ENCODE measurements at places on chromosomes 16 and 17.

DNA sequence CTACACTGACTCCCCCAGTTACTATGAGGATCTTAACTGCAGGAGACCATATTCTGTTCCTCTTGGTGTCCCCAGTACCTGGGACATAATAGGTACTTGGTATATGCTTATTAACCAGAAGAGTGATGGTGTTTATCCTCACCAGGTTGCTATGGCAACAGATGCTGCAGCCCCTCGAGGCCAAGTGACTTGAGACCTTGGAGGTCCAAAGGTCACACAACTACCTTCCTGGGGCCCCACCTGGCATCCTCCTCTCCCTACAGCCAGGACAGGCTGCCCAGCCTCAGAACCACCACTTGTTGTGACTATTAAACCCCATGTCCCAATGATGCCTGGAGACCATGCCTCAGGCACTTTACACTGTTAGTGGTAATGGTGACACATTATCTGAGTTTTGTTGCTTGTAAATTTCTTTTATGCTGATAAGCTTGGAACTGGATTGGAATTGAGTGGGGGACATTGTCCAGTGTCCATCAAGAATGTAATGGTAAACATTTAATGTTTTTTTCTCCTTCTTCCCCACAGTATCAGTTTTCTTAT lies 189.4 kb downstream of the CCDC182 start:
- DNase-seq = no peak

- no peak for DNase-seq
These were observed 16.2 kb downstream of the SNN start for GRCh38 chr16:11684231-11685025.

DNA sequence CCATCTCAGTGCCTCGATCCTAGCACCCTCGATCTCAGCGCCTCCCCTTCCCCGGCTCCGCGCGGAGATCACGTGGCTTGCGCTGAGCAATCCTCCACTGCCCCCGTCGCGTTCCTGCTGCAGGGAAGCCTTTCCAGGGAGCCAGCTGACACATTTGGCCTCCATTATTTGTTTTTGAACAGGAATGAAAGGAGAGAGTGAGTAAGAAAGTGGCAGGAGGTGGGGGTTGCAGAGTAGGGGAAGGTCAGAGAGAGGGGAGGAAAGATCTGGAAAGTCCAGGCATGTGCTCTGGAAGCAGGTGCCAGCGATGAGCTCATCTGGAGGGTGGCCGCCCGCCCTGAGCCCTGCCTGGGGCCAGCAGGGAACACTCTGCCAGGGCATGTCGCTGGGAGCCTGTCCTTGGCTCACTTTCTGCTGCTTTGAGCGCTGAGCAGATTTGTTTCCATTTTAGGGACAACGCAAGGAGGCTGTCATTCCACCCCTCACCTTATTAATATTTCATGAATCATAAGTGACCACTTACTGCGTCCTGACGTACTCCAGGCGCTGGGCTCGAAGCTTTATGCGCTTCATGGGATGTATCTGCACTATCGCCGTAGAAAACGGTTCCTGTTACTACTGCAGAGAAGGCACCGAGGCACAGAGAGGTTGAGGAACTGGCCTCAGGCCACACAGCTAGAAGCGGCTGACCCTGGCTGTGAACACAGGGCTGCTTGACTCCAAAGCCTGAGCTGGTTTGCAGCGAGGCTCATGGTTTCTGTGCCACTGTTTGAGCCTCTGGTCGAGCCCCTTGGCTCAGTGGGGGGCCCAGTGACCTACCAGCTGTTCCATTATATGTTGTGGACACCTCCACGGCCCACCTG lies 283.1 kb downstream of the SEC14L1 start:
- no peak for DNase-seq

DNA sequence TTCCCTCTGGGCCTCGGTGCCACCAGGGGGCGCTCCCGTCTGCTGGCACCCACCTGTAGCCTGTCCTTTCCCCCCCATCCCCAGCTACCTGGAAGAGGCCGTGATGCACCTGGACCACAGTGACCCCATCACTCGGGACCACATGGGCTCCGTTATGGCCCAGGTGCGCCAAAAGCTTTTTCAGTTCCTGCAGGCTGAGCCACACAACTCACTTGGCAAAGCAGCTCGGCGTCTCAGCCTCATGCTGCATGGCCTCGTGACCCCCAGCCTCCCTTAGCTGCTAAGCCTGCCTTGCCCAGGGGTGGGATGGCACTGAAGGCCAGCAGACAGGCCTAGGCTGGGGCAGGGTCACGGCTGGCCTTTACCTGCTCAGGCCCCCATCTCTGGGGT lies 818 bp upstream of the NRN1L start:
- DNase-seq = peak; percentile 71

- no peak for DNase-seq
These were observed 32.8 kb downstream of the AKAP1 start for GRCh38 chr17:57117798-57118197.

DNA sequence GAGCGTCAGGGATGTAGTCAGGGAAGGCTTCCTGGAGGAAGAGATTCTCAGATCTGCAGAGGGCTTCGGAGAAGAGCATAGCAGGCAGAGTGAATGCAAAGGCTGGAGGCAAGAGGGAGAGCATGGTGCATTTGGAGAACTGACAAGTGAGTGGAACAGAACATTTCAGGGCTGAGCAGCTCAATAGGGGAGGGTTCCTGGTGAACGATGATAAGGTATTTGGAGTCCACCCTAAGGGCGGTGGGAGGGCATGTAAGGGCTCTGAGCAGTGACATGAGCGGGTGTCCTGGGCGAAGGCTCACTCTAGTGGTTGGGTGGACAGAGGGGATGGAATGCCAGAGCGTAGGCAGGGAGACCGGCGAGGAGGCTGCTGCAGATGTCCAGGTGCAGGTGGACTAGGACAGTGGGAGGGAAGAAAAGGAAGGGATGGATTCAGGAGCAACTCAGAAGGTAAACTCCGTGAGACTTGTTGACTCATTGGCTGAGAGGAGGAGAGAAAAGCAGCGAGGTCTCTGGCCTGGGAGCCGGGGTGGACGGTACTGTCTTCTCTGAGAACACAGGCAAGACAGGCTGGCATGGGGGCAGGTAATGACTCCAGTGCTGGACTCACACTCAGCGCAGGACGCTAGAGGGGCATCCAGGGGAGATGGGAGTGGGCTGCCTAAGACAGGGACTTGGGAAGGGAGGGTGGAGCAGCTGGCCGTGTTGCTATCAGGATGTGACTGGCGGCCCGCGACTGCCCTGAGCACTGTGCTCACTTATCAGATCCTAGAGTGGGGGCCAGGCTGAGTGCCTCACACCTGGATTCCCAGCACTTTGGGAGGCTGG lies 1.4 kb upstream of the PITPNA start:
- no peak for DNase-seq

GRCh38 chr17:33234930-33235685 lies 58.0 kb downstream of the ASIC2 start:
- no peak for DNase-seq

DNA sequence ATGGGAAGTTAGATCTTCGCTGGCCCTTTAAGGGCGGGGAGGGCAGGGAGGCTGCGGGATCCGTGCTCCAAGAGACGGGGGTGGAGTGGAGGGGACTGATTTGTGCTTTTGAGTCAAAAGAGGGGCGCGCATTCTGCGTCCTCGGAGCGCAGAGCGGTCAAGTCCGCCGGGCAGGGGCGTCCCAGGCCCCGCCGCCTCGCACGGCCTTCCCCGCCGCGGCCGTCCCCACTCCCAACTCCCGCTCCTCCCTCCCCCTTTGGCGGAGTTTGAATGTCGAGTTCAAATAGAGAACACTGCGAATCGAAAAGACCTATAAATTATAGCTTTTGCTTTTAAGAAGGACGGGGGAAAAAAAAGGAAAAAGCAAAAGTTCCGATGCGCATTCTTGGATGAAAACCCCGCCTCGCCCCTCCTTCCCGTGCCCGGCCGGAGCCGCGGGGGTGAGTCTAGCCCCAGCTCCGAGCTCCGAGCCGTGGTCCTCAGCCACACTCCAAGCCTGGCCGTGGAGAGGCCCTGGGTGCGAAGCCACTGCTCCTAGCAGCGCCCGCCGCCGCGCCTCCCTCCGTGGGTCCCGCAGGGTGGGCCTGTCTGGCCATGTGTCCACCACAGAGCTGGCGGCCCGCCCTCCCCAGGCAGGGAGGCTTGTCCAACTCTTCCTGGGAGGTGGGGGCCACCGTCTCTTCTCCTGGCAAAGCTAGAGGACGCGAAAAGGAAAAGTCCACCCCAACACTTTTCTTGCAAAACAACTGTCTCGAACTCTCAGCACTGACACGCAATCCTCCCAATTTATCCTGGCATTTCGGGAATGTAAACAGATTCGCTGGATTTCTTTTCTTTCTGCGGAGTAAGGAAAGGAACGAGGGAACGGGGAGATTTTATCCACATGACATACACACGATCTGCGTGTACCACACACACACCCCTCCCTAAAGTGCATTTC lies 3.6 kb downstream of the CBX8 start:
- no peak for DNase-seq

GRCh38 chr16:21990381-21990944 lies 10.5 kb downstream of the PDZD9 start:
- DNase-seq = no peak

DNA sequence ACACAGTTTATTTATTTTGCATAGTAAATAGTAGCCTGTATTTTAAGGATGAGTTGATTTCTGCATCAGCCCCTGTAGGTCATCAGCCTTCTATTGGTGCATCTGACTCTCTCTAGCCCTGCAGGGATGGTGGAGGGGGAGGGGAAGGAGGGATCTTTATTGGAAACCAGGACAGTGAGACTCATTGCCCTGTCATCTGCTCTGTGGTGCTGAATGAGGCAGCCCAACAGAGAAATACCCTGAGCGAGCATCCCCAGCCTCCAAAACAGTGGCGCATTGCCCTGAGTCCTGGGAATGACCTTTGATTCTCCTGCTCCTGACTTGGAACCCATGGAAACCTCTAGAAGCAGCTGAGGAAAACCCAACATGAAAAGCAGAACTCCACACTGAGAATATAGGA lies 45.5 kb upstream of the STH start:
- DNase-seq = no peak

DNA sequence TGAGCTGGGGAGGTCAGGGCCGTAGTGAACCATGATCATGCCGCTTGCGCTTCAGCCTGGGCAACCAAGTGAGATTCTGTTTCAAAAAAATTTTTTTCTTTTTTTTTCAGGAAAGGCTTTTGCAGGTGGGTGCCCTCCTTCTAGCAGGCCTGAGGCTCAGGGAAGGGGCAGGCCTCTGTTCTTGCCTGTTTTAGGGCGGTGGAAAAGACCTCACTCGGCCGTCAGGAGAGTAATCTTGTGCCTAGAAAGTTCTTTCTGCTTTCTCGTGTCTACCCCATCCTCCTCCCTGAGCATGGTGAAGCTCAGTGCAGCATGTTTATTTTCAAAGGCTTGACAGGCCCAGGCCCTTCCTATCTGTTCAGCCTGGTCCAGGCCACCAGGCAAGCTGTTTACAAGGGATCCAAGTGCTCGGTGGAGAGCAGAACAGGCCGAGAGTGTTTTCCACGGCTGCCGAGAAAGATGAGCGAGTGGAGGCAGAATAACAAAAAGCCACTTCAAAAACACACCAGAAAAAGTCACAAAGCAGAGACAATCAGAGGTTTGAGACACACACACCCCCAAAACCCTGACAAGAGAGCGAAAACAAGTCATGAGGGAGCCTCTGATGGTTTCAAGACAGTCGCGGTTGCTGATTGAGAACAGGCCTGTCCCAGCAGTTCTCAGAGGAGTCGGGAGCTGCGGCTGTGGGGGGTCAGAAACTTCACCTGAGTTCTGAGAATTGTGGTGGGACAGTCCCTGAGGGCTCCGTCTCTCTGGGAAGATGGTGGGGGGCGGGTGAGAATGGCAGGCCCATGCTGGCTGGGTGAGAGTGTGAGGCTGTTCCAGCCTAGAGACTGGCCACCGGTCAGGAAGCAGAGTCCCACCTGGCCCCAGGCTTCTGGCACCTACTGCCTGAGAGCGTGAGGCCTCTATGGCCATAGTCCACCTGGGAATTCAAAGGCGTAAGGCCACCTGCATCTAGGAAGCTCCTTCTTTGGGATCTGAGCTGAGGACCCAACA lies 37.5 kb upstream of the CCR7 start:
- DNase-seq = no peak

- DNase-seq = no peak
These were observed 106.2 kb downstream of the XYLT1 start for GRCh38 chr16:17364319-17365210.

DNA sequence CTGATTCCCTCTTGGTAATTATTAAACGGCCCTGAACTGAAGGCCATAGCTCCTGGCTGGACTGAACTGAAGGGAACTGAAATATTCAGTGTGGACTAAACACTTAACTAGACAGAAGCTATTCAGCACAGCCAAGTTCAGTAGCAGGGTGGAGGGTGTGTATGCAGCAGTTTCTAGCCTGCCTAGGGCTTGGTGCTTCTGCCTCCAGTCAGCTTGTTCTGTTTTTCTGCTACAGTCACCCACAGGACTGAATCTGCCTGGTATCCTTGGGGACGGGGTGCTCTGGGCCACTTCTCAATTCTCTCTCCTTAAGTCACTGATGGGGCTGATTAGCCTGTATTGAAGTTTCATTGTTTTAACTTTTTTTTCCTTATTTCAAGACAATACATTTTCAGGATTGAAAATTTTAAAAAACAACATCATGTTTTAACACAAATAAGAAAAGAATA lies 77.1 kb downstream of the WWP2 start:
- no peak for DNase-seq

DNA sequence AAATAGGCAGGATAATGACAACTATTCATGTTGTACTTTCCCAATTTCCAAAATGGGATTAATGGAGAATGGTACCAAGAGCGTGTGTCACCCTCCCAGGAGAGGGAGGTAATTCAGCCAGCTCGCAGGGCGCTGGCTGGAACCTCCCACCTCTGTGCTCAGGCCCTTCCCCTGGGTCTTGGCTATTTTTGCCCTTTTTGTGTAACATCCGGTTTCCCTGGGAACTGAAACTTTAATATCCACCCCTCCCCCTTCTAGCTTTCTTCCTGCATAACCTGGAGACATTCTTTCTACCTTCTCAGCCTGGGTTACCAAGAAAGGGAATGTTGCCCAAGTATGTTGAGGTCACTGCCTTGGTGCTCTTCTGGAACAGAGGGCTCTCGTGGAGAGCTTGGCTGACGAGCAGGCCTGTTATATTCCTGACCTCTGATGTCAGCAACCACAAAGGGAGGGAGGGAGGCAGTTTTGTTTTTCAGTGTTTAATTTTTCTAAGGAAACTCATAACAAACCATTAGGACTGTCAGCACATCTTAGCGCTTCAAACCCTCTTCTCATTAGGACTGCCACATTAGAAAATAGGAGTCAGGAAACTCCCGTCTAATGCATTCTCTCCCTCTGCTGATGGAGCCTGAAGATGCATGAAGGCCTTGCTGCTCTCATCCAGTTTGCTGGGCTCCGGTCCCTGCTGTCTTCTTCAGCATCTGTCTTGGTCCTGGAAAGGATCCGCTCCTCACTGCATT lies 25.6 kb downstream of the ITGB3 start:
- DNase-seq = no peak

DNA sequence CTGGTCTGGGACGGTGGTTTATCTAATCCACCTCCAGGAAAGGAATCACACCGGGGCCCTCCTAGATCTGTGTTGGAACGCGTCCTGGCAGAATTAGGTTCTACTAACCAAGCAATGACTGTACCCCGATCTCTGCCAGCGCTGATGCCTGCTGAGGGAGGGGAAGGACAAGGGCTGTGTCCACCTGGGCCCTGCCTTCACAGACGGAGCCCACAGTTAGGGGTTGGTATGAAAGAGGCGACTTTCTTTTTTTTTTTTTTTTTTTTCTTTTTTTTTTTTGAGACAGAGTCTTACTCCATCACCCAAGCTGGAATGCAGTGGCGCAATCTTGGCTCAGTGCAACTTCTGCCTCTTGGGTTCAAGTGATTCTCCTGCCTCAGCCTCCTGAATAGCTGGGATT lies 9.9 kb upstream of the KRT19 start:
- no peak for DNase-seq

GRCh38 chr17:59154721-59155438 lies at the start of gene SKA2:
SKA2 (minus strand) TSS chr17:59155186; CDS start chr17:59155163, 23 bp downstream.
- peak; percentile 76 for DNase-seq
